Liver (tissue), 10 donors: ENCODE measurements at places on chromosomes 6 and 20. TPM values are rescaled to one million over a fixed set of nuclear protein-coding genes. Genes with fewer than 3 reads are reported as not detected.

WFDC10B gene
- total RNA-seq = not detected

DNA sequence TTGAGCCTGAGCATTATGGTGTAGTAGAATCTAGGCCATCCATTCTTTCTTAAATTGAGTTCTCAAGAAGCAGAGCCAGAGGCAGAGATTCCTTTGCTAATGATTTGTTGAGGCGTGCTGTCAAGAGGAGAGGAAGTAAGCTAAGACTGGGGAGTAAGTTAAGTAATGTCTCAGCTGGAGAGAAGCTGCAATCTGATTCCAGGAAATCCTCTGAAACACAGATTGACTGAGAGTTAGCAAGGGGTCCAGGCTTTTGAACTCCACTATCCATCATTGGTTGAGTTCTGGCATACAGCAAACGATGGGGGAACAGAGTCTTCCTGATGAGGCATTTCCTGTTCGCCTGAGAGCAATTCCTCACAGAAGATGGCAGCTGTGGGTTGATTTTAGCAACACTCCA, 207.4 kb upstream of the RAB32 start:
- no peak for DNase-seq

- no peak for DNase-seq
Observed at GRCh38 chr6:18186540-18187250, 31.5 kb downstream of the KDM1B start.

- no peak for DNase-seq
Observed at GRCh38 chr6:72248621-72249020, 362.3 kb downstream of the RIMS1 start.

DNA sequence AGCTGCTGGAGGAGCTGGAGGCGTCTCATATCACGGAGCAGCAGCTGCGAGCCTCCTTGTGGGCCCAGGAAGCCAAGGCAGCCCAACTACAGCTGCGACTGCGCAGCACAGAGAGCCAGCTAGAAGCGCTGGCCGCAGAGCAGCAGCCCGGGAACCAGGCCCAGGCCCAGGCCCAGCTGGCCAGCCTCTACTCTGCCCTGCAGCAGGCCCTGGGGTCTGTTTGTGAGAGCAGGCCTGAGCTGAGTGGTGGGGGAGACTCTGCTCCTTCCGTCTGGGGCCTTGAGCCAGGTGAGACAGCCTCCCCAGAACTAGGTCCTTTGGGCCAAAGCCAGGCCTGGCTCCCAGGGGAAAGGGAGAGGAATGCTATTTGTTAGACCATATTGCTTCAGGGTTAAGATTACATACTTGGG, 31.7 kb downstream of the C20orf173 start:
- no peak for DNase-seq

DNA sequence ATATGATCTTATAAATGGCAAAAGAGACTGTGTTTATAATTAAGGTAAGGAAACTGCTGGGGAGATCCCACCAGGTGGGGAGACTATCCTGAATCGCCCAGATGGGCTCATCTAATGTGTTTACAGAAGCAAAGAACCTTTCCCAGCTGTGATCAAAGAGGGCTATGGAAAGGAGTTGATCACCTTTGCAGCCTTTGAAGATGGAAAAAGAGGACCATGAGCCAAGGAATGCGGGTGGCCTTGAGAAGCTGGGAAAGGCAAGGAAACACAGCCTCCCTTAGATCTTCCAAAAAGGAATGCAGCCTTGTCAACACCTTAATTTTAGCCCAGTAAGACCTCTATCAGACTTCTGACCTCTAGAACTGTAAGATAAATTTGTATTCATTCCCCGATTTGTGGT, 66.5 kb upstream of the ADGRG6 start:
- no peak for DNase-seq

DNA sequence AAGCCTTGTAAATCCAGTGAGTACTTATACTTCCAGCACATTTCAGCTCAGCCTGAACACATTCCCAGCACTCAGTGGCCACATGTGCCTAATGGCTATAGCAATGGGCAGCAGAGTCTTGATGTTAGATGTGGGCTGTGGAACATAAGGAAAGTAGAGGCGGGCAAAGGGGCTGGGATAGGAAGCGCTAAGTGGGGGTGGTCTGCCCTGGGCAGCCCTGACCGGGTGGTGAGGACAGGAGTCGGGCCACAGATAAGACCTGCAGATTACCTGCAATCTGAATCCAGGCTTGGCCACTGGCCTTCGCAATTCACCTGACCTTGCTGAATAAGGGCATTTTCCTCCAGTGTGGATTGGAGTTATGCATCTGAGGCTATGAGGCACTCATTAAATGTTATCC, 11.1 kb upstream of the HMGA1 start:
- no peak for DNase-seq
